ENCODE measurements at places on chromosomes 1 and 21.

GRCh38 chr21:31255896-31256295 lies 88.2 kb downstream of the TIAM1 start:
- DNase-seq: no peak

- DNase-seq: no peak
Observed at GRCh38 chr1:213287987-213288386, 236.9 kb downstream of the RPS6KC1 start.

GRCh38 chr1:245599371-245600174 lies 444.8 kb downstream of the KIF26B start:
- no peak for DNase-seq

DNA sequence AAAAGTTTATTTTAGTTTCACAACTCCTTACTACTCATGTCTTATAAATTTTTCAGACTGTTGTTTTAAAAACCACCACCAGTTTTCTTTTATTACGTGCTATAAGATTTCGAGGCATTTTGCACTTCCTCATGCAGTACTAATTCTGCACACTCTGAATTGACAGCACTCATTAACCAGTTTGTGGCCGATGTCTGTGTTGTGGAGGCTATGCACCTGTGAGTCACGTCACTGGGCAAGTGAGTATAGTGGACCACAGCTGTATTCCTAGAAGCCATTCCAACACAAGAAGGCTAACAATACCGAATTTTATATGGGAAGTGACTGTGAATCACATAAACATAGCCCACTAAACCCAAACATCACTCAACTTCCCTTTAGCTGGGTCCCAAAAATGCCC lies 21.0 kb upstream of the SPATA6 start:
- DNase-seq: no peak

- no peak for DNase-seq
Observed at GRCh38 chr1:243605604-243606003, 244.4 kb downstream of the AKT3 start.

- DNase-seq: no peak
Observed at GRCh38 chr1:117178756-117179155, 32.0 kb downstream of the VTCN1 start.

DNA sequence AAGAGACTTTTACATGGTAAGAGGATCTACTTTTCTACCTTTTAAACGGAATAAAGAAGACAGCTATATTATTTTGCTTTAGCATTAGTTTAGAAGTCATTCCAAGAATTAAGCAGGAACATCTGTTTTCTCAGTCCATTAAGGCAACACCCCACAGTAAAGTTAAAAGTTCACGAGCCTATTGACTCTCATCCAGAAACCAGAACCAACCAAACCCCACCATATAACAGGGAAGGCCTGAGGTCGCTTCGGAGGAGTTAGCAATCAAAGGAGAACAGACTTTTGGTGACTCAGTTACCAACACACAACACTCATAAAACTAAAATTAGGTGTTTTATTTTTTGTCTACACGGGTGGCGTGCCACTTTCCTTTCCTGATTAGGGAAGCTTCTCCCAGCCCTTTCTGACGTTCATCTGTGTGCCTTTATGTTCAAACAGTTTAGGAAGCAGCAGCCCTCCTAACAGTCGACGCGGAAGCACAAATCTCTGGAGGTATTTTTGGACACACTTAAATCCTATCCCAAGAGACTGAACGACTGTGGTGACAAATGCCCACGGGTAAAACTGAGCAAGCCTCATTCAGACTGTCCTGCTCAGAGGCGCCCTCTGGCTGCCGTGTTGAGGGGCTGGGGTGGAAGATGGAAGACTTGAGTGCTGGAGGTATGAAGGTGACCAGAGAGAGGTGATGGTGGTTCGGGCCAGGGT lies 8.6 kb upstream of the PLA2G2C start:
- DNase-seq: peak; percentile 57

DNA sequence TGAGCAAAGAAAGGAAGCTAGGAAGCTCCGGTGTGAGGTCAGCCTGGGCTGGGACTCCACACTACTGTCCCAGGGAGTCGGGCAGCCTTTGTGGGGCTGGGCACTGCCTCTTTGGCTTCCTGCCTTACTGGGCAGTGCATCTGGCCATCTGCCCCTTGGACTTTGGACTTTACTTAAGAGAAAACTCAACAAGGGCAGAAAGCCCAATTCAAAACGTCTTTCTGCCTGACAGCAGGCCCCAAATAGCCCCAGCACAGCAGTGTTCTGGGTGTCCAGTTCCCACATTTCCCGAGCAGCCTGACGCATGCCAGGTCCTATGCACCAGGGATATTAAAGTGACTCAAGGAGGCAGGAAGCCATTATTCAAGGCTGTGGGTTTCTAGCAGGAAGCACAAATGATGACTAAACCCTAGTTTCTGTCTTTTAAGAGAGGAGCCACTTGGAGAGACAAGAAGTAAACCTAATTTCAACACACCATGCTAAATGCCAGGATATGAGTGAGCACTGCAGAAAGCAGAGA lies 37.9 kb upstream of the EDEM3 start:
- peak; percentile 75 for DNase-seq

DNA sequence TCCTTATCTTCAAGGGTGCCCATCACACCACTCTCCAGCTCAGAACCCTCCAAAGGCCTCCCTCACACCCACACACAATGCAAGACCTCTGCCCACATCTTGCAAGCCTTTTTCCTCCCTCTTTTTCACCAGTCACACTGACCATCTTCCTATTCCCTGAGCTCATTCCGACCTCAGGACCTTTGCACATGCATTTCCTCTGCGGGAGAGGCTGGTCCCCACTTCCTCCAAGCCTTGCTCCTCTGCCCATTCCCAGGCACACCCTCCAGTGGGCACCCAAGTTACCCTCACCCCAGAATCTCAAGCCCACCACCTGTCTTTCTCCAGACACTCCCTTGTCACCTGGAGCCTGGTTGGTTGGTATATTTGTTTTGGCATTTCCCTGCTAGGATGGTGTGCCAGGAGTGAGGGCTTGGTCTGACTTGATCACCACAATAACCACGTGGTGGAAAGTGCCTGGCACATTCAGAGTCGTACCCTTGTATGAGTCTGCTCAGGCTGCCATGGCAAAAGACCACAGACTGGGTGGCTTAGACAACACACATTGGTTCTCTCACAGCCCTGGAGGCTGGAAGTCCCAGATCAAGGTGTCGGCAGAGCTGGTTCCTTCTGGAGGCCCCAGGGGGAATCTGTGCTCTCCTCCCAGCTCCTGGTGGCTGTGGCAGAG lies 13.2 kb downstream of the MX2 start:
- no peak for DNase-seq

- peak; percentile 24 for DNase-seq
Observed at GRCh38 chr1:31155216-31155806, 84.4 kb downstream of the NKAIN1 start.

Data from hypothalamus (tissue), 51 donors.